ENCODE measurements at places on chromosomes 12 and 14. TPM values are rescaled to one million over a fixed set of nuclear protein-coding genes. Genes with fewer than 3 reads are reported as not detected.

DNA sequence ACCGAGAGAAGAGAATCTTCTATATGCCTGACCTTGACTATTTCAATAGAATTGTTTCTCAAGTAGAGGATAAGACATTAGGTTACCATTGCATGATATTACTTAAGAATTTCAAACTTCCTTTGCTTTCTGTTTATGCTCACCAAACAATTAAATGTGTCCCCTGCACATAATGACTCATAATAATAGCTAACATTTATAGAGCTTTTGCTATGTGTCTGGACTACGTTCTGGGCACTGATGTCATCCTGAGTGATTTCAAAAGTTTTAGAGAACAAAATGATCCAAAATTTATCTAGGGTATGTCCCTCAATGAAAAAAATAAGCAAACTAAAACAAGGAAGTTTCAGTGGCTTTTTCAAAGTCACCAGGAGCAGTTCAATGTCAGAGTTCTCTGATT lies 38.8 kb downstream of the SLC15A5 start:
- no peak for DNase-seq

Gene PLEKHH1
- 4.4 TPM for total RNA-seq

Gene LTBR
- total RNA-seq, result 23.2 TPM

- DNase-seq, result no peak
Measured at GRCh38 chr14:59292921-59293534, 104.6 kb downstream of the DAAM1 start.

DNA sequence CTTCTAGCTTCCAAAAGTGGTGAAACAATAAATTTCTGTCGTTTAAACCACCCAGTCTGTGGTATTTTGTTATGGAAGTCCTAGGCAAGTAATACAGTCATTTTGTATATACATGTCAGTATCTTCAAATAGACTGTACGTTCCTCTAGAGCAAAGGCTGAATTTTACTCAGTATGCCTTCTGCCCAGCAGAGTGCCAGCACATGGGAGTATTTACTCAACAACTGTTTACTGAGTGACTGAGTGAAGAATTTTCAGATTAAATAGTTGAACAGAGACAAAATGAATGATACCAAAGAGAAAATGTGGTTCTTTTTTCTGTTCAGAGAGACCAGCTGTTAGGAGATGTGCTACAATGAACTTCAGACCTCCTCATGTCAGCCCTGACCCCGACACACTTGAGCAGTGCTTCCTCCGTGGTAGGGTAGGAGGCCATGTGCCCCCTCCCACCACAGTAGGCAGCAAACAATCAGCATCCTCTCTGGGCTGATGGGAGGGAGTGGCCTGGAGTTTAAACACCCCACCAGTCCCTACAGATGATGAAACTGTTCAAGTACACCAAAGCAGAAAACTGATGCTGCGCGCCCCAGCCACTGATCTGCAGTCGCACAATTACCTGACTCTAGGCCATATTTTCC lies 21.7 kb downstream of the BMP4 start:
- no peak for DNase-seq

- no peak for DNase-seq
Measured at GRCh38 chr12:123105211-123105826, 45.6 kb downstream of the PITPNM2 start.
